Hypothalamus (tissue), 51 donors: ENCODE measurements at places on chromosomes 16 and 17.

DNA sequence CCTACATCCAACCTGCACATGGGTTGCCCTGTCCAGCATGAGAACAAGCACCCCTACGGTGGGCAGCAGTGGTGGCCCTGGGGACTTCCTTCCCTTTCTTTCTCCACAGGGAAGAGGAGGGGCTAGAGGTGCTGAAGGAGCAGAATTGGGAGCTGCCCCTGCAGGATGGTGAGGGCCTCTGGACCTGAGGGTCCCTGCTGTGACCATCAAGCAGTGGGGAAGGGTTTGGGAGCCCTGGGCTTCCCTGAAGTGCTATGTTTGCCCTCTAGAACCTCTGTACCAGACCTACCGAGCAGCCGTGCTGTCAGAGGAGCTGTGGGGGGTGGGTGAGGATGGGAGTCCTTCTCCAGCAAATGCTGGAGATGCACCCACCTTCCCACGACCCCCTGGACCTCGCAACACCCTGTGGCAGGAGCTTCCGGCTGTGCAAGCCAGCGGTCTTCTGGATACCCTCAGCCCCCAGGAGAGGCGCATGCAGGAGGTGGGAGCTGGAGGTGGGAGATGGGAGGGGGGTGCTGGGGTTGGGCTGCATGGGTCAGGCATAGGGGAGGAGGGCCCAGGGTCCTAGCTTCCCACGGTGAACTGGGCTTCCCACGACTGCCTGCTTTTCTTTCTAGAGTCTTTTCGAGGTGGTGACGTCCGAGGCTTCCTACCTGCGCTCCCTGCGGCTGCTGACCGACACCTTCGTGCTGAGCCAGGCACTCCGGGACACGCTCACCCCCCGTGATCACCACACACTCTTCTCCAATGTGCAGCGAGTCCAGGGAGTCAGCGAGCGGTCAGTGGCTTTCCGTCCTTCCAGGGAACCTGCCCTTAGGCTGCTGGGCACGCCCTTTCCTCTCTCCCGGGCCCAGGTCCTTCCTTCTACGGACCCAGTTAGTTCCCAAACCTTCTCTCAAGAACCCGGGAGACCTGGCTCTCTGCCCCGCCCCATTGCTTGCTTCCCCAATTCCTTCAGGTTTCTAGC, 5.0 kb downstream of the ARHGEF15 start:
- no peak for DNase-seq

GRCh38 chr17:72763981-72764380, 328.5 kb downstream of the SLC39A11 start:
- DNase-seq = no peak

DNA sequence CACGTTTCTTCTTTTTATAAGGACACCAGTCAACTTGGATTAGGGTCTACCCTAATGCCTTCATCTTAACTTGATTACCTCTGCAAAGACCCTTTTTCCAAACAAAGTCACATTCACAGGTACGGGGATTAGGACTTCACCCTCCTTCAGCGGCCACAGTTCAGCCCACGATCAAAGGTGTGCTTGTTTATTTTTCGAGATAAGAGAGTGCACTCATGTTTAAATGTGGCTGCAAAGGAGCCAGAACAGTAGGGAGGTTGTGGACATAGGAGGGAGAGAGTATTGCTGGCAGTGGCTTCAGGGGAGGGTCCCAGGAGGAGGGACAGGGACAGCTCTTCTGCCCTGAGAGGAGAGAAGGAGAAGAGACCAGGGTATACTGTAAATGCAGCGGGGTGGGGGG, 46.7 kb downstream of the MGAT5B start:
- DNase-seq = no peak

DNA sequence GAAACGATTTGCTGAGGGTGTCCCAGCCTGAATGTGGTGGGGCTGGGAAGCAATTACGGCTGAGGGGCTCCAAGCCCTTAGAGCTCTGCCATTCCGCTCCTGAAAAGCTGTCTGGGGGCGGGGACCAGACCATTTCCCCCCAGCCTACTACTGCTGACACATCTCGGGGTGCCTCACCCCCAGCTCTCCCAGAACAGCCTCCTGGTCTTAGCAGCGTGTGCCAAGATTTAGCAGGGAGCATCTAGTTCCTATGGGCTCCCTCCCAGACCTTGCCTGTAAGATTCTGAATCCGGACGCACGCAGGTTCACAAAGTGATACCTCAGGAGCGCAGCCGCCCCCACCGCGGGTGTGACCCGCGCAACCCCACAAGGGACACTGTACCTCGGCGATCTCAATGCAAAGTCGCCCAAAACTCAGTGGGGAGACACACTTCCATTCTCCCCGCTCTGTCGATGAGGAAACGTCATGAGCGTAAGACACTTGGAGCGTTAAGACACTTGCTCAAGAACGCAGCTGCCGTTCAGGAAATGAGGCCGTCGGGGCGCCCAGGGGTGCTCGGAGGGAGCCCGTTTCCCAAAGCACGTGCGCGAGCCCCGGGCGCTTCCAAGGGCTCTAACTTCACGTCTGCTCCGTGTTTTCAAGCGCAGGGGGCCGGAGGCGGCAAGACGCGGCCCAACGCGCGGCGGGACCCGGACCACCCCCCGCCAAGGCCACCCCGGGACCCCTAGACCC, 629 bp downstream of the GEMIN4 start:
- DNase-seq = no peak

DNA sequence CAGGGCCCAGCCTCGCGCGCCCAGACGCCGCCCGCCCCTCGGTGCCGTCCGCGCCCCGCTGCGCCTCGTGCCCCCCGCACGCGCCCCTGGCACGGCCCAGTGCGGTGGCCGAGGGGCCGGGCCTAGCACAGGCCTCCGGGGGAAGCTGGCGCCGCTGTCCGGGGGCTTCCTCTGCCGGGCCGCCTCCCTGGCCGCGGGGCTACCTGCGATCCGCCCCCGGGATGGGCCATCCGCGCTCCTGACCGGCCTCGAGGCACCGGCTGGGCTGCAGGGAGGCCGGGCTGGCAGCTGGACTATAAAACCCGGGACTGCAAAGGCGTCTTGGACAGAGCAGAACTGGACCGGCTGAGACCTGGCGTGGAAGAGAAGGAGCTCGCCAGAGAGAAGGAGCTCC, 783 bp downstream of the BHLHA9 start:
- DNase-seq = no peak

- DNase-seq = no peak
Measured at GRCh38 chr17:43469145-43469544, 14.6 kb upstream of the DHX8 start.

GRCh38 chr17:66343531-66344078, 41.2 kb downstream of the PRKCA start:
- DNase-seq = no peak
